ENCODE measurements at places on chromosomes 2 and 18.

- DNase-seq = no peak
These were observed 199.4 kb upstream of the REV1 start for GRCh38 chr2:99689145-99689742.

- no peak for DNase-seq
These were observed 100.9 kb downstream of the BAZ2B start for GRCh38 chr2:159515441-159515840.

DNA sequence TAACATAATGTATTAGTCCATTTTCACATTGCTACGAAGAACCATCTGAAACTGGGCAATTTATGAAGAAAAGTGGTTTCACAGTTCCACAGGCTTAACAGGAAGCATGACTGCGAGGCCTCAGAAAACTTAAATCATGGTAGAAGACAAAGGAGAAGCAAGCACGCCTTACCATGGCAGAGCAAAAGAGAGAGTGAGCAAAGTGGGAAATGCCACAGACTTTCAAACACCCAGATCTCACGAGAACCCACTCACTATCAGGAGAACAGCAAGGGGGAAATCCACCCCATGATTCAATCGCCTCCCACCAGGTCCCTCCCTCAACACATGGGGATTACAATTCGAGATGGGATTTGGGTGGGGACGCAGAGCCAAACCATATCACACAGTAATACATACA lies 22.5 kb downstream of the PIGN start:
- DNase-seq = no peak

DNA sequence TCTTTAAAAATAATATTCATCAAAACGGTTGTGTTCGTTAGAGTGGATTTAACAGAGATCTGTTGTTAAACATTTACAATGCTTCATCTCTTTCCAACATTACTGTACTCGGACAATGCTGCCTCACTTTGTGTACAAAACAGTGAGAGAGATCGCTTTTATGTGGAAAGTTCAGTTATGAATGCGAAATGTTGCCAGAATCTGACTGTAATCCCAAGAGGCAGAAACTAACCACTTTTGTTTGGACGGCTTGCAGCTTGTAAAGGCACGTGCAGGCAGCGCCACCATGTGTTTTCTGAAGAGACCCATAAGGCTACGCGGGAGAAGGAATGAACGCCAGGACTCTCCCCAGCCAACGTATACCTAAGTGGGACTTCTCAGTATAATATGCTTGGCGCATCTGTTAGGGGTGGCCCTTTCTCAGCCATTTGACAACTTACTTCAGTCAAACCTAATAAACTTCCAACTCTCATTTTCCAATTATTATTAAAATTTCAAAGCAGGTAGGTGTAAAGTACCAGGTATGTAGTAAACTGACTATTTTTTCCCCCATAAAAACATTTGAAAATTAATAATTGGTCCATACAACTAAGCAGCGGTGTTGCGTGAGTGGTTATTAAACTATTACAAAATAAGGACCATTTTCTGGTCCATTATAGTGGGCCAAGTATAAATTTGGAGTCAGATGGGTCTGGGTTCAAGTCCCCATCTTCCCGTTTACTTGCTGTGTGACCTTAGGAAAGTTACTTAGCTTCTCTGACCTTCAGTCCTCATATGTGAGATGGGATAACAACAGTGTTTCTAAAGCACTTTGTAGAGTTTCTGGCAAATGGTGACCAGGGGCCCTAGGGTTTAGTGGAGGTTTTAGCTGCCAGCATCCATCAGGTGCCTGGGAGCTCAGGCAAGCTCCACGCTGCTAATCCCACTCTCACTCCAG lies 5.6 kb upstream of the NAPG start:
- peak; percentile 61 for DNase-seq
